Pulmonary artery endothelial cell (primary cell): ENCODE measurements at places on chromosomes 4 and X.

GRCh38 chr4:36189511-36190226 is 54.6 kb downstream of the ARAP2 start:
- no peak for DNase-seq

GRCh38 chr4:66565801-66566200 is 895.5 kb upstream of the EPHA5 start:
- DNase-seq: no peak

DNA sequence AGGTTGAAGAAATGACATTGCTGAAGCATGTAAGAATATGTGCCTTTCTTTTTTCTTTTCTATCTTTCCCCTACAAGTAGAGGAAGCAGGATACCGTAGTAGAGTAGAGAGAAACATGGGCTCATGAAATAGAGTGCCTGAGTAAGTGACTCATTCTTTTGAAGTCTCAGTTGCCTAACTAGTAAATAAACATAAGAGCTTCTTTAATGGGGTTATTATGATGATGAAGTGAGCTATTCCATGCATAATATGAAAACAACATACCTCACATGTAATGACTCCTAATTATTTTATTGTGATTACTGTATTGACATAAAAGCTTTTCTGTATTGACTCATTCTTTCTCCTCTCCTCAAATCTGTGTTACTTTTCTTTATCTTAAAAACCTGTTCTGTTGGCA is 1538.2 kb downstream of the TECRL start:
- DNase-seq: no peak

GRCh38 chr4:121421594-121421993 is 40.8 kb upstream of the QRFPR start:
- DNase-seq: no peak

GRCh38 chrX:48958635-48959094 is 1.3 kb upstream of the OTUD5 start:
- no peak for DNase-seq

DNA sequence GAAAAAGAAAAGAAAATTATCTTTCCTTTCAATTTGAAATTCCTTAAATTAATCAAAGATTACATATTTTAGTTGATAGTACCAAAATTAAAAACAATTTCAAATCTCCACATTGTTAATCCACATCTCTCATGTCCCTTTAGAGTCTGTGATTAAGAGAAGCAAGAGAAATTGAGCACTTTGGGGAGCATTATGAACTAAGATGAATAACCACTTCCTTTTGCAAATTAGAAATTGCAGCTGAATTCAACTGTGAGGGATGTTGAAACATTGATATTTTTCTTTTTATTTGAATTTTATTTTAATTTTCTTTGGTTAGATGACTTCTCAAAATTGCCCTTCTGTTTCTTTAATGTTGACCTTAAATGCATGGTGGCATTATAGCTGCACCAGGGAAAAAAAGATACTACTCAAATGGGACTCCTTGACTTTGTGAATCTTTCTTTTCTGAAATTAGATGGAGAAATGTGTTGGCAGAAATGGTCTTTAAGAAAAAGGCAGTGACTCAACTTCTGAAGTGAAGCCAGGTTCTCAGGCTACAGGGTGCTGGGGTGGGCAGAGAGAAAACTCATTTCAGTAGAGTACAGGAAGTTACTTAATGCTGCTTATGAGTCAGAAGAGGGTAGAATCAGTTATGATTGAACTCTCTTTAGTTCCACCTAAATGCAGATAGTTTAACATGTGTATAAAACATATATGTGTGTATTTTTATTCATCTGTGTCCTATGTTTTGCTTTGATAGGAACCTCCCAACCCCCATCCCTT is 92.0 kb upstream of the TNIP3 start:
- DNase-seq: peak; percentile 15

DNA sequence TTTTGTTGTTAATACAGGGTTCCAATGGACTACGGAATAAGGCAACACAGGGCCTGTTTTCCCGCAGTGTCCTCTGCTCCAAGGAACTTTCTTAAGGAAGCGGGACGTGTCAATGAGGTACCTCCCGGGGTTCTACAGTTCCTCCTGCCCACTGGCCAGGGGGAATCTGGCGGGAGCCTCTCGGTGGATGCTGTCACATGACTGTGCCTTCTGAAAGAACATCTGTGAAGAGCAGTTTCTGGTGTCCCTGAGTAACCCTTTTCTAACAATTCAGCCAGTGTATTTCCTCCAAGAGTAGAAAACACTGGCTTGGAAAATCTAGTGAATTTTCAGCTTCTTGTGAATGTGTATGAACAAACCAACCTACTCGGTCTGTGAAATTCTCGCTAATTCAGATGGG is 32.7 kb downstream of the MFAP3L start:
- no peak for DNase-seq

DNA sequence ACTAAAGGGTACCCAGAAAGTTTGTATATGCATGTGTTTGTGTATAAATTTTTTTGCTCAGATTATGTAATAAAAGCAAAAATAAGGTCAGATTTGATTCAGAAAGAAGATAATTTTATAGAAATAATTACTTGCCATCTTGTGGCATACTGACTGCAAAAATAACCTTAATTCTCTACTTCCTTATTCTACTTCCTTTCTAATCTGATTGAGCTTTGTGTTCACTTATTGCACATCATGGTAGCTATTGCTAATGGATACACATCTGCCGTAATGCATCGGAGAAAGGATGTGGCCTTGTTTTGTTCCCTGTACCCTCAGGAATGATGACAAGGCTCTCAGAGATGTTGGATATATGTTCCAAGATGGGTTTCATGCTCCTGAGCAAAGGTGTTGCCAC is 10.5 kb upstream of the GNPDA2 start:
- no peak for DNase-seq

DNA sequence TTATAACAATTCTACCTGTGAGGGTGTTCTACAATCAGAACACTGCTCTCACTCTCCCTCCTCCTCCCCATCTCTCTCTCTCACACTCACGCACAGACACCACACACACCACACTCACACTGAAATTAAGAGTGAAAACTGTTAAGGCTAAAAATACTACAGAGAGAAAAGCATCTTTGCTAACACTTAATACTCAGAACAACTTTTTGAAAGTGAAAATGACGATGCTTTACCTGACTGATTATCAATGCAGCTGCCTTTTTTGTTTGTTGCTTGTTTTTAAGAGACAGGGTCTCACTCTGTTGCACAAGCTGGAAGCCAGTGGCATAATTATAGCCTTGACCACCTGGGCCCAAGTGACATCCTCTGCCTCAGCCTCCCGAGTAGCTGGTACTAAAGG is 222.4 kb downstream of the APBB2 start:
- DNase-seq: no peak

DNA sequence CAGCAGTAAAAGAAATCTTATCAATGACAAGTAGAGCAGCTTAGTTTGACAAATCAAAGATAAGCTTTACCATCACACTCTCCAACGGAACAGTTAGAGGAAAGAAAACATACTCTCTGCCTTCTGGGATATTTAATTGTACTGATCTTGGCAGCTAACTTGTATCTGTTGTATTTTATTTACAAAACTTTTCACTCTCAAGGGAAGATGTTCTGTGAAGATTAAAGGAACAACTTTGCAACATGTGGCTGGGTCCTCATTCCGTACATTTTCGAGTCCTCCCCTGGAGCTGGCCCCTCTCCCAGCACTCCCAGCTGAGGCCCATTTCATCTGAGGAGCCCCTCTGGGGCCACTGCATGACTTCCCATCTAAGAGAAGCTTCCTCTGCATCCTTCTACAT is 74.4 kb downstream of the RPS3A start:
- no peak for DNase-seq

DNA sequence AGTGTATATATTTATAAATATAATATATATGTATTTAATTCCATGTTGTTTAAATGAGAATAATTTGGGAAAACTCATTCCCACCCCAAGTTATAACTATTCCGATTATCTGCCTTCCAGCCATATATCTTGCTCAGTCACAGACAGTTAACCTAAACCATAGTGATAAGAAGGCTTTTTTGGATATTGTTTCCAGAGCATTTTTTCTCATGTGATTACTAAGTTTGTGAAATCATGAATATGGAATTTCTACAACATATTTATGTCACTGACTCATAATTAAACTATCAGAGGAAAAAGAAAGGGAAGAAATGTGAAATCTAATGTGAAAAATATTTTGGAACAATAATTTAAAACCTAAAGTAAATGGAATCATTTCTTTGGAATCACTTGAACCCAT is 1163.5 kb upstream of the PABPC4L start:
- no peak for DNase-seq

GRCh38 chr4:64713256-64713840 is 304.1 kb upstream of the TECRL start:
- DNase-seq: no peak

DNA sequence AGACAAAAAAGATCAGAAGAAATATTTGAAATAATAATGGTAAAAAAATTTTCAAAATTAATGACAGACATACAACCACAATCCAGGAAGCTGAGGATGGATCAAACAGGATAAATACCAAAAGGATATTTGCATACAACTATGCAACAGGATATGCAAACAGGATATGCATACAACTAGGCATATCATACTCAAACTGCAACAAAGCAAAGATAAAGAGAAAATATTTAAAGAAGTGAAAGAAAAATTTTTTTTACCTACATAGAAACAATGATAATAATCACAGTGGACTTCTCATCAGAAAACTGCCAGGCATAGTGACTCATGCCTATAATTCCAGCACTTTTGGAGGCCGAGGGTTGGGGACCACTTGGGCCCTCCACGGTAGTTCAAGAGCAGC is 11.3 kb upstream of the DHX15 start:
- DNase-seq: no peak

GRCh38 chrX:133677123-133678063 is 262.1 kb upstream of the GPC4 start:
- no peak for DNase-seq

- DNase-seq: peak; percentile 20
These were observed 3.1 kb upstream of the GRPEL1 start for GRCh38 chr4:7070729-7071511.

- DNase-seq: no peak
These were observed 531 bp upstream of the MANBA start for GRCh38 chr4:102761296-102761701.

DNA sequence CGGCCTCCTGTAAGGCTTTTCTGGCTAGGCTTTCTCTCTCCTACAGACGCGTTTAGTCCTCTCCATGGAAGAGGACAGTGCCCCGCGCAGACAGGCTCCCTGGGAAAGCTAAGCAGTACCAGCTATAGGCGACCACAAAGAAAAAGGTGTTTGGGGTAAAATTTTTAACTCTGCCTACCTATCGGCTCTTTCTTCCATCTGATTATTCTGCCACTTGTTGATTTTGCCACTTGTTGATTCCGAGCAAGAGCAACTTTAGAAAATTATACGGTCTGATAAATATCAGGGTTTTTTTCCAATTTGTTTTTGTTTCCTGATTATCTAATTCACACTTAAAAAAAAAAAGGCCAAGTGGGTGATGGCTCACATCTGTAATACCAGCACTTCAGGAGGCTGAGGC is 1600.5 kb upstream of the TENM3 start:
- no peak for DNase-seq

GRCh38 chr4:140131675-140132229 is 22.2 kb downstream of the MAML3 start:
- no peak for DNase-seq

DNA sequence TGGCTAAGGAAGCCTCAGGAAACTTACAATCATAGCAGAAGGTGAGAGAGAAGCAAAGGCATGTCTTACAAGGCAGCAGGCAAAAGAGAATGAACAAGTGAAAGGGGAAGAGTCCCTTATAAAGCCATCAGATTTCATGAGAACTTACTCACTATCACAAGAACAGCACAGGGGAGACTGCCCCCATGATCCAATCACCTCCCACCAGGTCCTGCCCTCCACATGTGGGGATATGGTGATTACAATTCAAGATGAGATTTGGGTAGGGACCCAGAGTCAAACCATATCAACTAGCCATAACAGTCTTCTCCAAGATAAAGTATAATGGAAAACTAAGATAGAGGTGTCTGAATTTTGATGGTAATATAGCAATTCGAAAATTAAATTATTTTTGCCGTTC is 534.3 kb downstream of the ADGRL3 start:
- no peak for DNase-seq

DNA sequence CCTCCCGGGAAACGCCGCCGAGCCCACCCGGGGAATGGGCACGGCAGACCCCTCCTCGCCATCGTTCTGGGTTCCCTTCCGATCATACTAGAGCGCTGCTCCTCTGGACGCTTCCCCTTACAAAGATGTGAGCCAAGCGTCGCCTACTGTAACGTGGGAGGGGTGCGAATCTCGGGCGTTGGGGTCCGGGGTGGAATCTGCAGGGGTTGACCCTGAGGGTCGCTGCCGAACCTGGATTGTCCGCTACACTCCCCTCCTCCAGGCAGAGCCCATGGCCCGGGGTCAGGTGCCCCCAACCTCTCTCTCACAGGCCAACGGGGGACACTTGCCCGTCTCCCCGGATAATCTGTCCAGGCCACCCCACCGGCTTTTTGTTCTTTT is 13.8 kb downstream of the BCOR start:
- no peak for DNase-seq

- DNase-seq: no peak
These were observed 212.7 kb downstream of the CENPC start for GRCh38 chr4:67332627-67333026.

- peak; percentile 36 for DNase-seq
These were observed at the start of gene IDUA for GRCh38 chr4:986879-987623. Gene IDUA (plus strand): TSS chr4:987044. CDS start chr4:987085, 41 bp downstream.

DNA sequence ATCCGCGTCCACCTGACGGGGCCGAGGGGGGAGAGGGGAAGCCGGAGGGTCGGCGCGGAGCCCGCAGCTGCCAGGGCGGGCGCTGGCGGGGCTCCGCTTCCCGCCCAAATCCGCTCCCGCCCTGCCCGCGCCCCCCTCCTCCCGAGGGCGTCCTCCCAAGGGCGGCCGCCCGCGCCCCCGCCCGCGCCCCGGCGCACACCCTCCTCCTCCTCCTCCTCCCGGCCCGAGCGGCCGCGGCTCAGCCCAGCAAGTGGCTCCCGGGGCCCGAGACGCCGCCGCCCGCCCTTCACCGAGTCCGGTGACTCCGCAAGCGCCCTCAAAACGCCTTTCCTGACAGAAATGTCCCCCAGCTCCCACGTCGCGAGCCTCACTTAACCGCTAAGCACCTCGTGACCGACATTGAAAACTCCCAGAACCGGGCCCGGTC is 487 bp downstream of the HMGB2 start:
- no peak for DNase-seq

GRCh38 chrX:12447448-12448064 is 309.3 kb downstream of the FRMPD4 start:
- DNase-seq: no peak

DNA sequence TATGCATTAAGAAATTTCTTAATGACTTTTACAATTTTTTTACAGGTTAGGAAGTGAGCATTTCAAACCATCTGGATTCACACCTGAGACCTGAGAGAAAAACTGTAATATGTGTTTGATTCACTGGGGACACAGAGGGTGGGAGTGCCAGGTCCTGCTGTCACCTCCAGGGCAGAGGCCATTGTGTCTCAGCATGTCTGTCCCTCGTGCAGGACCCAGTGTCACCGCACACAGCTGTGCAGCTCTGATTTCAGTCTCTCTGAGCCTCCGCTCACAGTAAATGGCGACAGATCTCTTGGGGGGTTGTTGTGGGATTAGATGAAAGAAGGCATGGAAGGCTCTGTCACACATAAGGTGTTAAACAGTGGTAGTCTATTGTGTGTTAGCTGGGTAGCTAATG is 23.0 kb upstream of the CLDN24 start:
- no peak for DNase-seq
